ENCODE measurements at places on chromosomes 3 and 15.

GRCh38 chr3:42505128-42505848, 2.8 kb downstream of the VIPR1 start:
- DNase-seq = no peak

GRCh38 chr3:152376351-152377183, 107.8 kb downstream of the MBNL1 start:
- DNase-seq = no peak

GRCh38 chr3:46471371-46471914, 6.7 kb upstream of the LTF start:
- DNase-seq = no peak

- DNase-seq = no peak
Observed at GRCh38 chr3:144058713-144059112, 87.1 kb downstream of the DIPK2A start.

- no peak for DNase-seq
Observed at GRCh38 chr3:127445581-127446343, 144.8 kb downstream of the TPRA1 start.

DNA sequence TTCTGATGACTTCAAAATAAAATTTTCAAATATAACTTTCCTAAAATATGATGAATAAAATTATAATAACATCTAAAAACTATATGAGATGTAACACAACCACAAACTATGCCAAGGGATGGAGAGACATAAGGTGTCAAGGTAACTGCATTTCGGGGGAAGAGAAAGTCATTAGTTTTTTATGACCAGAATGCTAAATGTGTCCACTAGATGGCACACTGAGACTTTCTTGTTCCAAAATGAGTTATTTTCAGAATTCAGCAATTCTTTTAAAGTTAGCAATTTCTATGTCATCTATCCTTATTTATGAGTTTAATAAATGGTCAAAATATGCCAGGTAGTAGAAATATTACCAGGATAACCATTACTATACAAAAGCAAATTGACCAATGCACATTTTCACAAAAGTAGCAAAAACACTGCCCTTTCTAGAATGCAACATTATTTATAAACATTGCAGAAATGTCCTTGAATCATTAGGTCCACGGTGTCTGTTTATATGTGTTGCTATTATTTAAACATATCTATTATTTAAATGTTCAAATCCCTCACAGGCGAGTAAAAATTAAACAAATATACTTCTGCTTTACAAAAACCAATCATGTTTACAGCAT, 374.2 kb downstream of the PLCL2 start:
- no peak for DNase-seq

GRCh38 chr3:42090973-42091731, at the start of gene TRAK1:
TSS of gene TRAK1 (plus strand) at chr3:42091357. CDS start at chr3:42091470, 113 bp downstream.
- no peak for DNase-seq
